ENCODE measurements at places on chromosomes 12 and 14. TPM values are rescaled to one million over a fixed set of nuclear protein-coding genes. Genes with fewer than 3 reads are reported as not detected.

PRORP gene
- 8.9 TPM for total RNA-seq

RPL10L gene
- not detected for total RNA-seq

SYNDIG1L gene
- not detected for total RNA-seq

TBX3 gene
- total RNA-seq: 12.8 TPM

C1QL4 gene
- total RNA-seq: 0.18 TPM

PPP4R4 gene
- 0.98 TPM for total RNA-seq

ADAMTS20 gene
- total RNA-seq: not detected

PMCH gene
- total RNA-seq: 0.27 TPM

C12orf54 gene
- not detected for total RNA-seq

RAD51B gene
- total RNA-seq: 28.7 TPM

JAG2 gene
- total RNA-seq: 0.63 TPM

BTBD6 gene
- 51.0 TPM for total RNA-seq

TM9SF1 gene
- total RNA-seq: 73.9 TPM

LTBP2 gene
- total RNA-seq: 157 TPM

CCDC85C gene
- total RNA-seq: 2.9 TPM

BCL11B gene
- 0.09 TPM for total RNA-seq

PIWIL1 gene
- not detected for total RNA-seq

FERMT2 gene
- total RNA-seq: 133 TPM

GARIN6 gene
- not detected for total RNA-seq

NID2 gene
- 146 TPM for total RNA-seq

ACOT6 gene
- not detected for total RNA-seq

VDR gene
- 5.0 TPM for total RNA-seq

ORMDL2 gene
- total RNA-seq: 16.9 TPM

CLEC2A gene
- not detected for total RNA-seq

EFS gene
- total RNA-seq: 10.8 TPM

CD69 gene
- total RNA-seq: not detected

PLXNC1 gene
- 6.1 TPM for total RNA-seq

SERPINA4 gene
- total RNA-seq: not detected

DENND5B gene
- 6.8 TPM for total RNA-seq

GXYLT1 gene
- total RNA-seq: 9.8 TPM

REM2 gene
- total RNA-seq: not detected

CMKLR1 gene
- not detected for total RNA-seq

ITGB7 gene
- 0.54 TPM for total RNA-seq

ACSS3 gene
- total RNA-seq: 24.5 TPM

OTX2 gene
- not detected for total RNA-seq

Data from fibroblast of the aortic adventitia (primary cell).